Fibroblast of skin of back (primary cell): ENCODE measurements at places on chromosomes 4 and X.

DNA sequence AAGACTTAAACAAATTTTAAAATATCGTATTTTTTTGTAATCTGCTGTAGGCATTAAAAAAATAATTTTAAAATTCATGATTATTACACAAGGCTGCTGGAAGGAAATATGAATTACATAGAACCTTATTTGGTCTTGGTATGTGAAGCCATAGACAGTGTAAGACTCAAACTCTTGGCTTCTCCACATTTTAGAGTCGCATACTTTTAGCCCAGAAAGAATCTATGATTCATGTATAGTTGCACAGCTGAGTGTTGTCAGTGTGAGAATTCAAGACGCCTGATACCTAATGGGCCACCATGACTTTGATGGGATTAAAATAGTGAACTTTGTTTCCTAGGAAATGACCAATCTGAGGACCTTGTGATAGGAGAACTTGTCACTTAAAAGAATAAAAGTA, 1.4 kb downstream of the INTU start:
- DNase-seq = peak; percentile 96

DNA sequence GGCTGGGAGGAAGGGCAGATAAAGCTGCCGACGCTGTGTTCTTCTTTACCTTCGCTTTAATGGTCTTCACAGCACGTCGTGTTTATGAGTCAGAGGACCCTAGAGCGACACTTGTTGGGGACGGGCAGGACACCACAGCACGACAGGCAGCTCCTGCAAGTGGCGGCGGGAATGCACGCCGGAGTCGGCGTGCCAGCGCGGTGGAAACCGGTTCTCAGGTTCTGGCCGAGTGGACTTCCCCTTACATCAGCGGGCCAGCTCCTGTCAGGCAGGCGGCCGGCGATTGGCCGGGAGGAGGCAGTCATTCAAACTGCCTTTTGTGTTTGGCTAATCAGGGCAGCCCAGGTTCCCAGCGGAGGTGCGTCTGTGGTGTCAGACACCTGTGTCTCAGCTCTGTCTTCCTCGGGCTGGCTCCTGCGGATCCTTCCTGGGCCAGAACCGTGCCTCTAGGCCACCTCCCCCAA, 150.9 kb downstream of the SHROOM3 start:
- DNase-seq = peak; percentile 65

DNA sequence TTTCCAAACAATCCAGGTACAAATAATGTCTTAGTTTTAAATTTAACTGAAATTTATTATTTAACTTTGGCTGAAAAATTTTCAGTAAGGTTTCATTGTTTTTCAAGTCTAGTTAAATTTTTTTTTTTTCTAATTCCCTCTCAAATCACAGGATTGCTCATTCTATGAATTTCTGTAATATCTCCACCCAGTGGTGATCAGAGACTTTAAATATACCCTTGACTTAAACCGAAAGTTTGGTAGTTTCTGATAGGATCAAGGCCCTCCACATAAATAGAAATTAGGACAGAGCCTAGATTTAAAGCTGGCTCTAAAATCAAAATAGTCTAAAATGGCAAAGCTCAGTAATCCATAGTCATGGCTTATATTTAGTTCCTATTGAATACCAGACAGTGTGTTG, 175.4 kb downstream of the TBCK start:
- no peak for DNase-seq

- DNase-seq = peak; percentile 20
Measured at GRCh38 chrX:14420841-14421240, 108.5 kb upstream of the GLRA2 start.

DNA sequence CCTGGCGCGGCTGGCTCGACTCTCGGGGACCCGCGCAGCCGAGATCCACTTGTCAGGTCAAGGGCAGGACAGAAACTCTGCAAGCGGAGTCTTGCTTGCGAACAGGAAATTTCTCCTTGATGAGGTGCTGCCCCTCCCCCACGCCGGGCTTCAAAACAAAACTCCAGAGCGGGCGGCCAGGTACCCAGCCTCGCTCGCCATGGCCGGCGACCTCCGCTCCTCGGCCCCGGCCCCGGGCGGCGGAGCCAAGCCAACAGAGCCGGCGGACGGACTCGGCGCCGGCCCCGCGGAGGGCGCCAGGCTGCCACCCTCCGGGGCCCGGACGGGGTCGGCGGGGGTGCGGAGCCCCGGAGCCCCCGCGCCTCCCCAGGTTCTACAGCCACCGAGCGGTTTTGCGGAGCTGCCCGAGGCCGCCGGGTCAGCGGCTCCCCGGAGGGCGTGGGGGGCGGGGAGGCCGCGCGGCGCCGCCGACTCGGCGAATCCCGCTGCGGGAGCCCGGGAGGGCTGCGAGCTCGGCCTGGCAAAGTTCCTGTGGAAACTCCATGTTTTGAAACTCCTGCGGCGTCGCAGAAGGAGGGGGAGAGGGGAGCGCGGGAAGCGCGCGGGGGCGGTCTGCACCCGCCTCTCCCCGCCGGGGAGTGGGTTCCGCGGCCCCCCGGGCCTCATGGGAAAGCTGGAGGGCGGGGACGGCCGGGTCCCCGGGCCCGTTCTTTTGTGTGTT, 11.7 kb upstream of the BCOR start:
- DNase-seq = peak; percentile 47

GRCh38 chrX:270848-271367, 10.3 kb upstream of the PLCXD1 start:
- DNase-seq = no peak

GRCh38 chr4:14621731-14622463, 380.4 kb upstream of the CPEB2 start:
- no peak for DNase-seq

GRCh38 chr4:37675587-37676290, 10.4 kb downstream of the RELL1 start:
- no peak for DNase-seq

- DNase-seq = no peak
Measured at GRCh38 chr4:74402692-74403456, 37.9 kb downstream of the EREG start.

- DNase-seq = no peak
Measured at GRCh38 chr4:115607311-115607710, 493.9 kb upstream of the NDST4 start.

DNA sequence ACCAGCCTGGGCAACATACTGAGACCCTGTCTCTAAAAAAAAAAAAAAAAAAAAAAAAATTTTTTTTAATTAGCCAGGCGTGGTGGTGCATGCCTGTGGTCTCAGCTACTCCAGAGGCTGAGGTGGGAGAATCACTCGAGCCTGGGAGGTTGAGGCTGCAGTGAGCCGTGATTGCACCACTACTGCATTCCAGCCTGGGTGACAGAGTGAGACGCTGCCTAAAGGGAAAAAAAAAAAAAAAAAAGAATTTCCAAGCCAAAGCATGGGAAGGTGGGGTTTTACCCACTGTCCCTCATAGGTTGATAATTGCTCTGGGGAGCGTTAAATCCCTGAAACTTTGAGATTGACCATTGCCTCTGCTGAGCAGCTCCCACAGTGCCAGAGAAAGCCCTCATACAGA, 427.5 kb downstream of the BCOR start:
- DNase-seq = peak; percentile 58

DNA sequence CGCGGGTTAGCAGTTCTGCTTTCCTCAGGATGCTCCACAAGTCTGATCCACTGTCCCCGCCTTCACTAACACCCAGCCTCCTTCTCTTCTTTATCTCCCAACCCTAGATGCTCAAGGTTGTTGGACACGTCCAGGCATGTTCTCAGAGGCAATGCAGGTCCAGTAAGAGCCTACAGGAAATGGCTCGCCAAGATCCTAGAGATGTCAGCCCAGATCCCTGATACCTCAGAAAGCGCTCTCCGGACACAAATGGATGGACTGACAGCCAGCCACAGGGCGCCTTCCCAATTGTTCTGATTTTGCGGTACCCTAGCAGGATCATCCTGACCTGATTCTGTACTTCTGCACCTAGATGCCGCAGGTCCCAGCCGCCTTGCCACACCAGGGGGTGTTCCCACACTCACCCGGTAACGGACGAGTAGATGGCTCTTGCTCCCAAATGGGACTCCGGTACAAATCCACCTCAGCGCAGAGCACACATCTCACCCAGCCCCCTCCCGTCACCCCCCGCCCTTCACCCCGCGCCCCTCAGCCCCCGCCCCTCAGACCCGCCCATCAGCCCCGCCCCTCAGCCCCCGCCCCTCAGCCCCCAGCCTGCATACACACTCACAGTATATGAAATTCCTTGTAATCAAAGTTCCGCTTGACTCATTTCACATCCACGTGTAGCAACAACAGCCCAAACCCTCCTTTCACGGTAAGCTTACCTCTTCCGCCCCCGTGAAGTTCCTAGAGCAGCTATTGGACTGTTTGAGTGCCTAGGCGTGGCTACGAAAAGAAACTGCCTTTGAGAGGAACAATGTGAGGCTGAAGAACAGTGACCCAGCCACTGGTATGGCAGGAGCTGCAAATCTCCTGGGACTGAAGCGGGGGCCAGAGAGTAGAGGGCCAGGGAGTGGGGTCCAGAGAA, at the start of gene EDA2R:
EDA2R (minus strand) TSS at position 488 of the 910 bp plus-strand sequence. CDS start 23,058 bp downstream, outside the sequence.
- DNase-seq = peak; percentile 88

GRCh38 chr4:33837043-33837838, 2407.1 kb downstream of the ARAP2 start:
- DNase-seq = peak; percentile 94

- peak; percentile 94 for DNase-seq
Measured at GRCh38 chr4:158020734-158021346, 152.0 kb downstream of the GASK1B start.

GRCh38 chr4:48634688-48635308, 144.7 kb downstream of the ZAR1 start:
- no peak for DNase-seq

DNA sequence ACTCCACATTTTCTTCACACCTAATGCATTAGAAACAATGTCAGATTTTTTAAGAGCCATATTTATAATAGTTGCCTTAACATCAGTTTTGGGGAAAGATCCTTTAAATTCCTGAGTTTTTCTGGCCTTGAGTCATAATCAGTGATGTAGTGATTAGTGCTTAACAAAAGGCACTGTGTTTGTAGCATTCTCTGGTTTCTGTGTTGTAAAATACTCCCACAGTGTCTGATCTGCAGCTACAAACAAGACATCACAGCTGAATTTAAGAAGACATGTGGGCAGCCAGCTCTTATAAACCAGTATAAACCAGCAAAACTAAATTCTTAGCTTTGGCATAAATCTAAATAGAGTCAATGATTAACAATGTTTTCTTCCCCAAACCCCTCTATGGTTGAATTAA, 233.8 kb downstream of the FSTL5 start:
- no peak for DNase-seq

DNA sequence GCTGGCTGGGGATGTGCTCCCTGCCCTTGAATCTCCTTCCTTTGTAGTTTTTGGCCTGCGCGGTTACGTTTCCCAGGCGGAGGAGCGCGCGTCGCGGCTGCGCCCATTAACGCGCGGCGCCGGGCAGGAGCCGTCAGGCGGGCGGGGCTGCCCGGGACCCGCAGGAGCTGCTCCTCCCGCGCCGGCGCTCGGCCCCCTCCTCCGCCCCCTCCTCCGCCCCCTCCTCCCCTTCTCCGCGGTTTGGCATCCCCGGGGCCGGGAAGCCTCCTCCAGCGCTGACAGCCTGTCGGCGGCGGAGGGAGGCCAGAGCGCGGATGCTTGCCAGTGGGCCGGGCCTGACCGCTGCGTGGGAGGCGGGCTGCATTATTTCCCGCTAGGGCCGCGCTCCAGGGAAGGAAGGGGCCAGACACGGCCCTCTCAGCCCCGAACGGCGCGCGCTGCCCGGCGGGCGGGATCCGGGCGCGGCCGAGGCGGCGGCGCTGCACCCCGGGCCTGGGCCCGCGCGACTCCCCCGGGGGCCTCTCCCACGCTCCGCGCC, at the start of gene DCLK2:
DCLK2 (plus strand) TSS at position 405 of the 538 bp plus-strand sequence. CDS start 583 bp downstream, outside the sequence.
- DNase-seq = peak; percentile 85

- DNase-seq = no peak
Measured at GRCh38 chr4:118206627-118207026, 146.2 kb downstream of the PRSS12 start.

DNA sequence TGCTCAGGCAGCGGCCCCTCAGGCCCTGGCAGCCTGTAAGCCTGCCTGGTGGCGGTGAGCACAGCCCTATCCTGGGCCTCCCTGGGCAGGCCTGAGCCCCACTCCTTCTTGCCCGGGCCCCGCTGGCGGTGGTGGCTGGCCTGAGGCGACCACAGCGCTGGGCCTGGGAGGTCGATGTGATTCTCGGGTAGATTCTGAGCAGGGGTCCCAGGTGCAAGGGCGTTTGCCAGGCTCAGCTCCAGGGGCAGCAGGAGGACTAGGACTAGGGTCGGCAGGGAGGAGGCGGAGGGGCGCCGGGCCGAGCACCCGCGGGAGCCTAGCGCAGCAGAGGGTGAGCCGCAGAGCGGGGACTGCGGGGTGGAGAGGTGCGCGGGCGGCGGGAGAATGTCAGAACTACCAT, 17.0 kb downstream of the FAM9A start:
- DNase-seq = no peak

DNA sequence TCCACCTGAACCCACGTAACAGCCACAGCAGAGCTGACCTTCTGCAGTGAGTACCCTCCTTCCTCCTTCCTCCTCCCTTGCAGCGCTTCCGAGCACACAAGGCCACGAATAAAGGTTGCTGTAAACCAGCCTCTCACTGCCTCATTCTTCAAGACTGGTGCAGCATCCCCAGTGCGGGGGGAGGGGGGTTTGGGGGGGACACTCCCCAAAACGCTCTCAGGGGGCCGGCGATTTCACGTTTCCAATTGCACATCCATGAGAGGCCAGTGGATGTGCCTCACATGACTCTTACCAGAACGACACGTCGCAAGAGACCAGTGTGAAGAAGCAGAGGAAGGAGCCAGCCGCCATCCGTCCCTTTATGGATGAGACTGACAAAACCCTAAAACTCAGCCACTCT, 5.2 kb downstream of the DHRSX start:
- no peak for DNase-seq

DNA sequence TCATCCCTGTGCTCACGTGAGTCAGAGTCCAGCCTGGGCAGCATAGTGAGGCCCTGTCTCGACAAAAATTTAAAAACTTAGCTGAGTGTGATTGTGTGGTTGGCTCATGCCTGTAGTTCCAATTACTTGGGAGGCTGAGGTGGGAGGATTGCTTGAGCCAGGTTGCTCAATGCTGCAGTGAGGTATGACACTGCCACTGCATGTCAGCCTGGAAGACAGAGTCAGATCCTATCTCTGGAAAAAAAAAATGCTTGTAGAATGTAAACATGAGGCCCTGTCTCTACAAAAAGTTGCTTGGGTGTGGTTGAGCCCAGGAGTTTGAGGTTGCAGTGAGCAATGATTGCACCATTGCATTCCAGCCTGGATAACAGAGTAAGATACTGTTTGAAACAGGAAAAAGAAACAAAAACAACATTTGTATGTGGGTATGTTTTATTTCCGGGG, 11.3 kb upstream of the YTHDC1 start:
- DNase-seq = peak; percentile 26

DNA sequence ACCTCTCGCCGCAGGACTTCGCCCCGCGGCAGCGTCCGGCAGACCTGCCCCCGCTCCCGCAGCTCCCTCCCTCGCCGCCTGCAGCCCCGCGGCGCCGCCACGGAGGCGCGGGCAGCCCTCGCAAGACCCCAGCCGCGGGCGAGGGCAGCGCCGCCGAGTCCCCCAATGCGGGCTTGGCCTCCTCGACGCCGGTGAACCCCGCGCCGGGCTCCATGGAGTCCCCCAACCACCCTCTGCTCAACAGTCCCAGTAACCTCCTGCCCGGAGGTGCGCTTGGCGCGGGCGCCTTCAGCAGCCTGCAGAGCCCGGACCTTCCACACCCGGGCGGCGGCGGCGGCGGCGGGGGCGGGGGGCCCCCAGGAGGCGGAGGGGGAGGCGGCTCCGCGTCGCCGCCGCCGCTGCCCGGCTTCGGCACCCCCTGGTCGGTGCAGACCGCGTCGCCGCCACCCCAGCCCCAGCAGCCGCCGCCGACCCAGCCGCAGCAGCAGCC, 1.2 kb downstream of the CPEB2 start:
- peak; percentile 37 for DNase-seq

- DNase-seq = no peak
Measured at GRCh38 chr4:104973708-104974107, 173.0 kb upstream of the TET2 start.

GRCh38 chrX:31333165-31333831, 261.5 kb upstream of the FTHL17 start:
- DNase-seq = peak; percentile 90
